Left colon (tissue), 2 donors: ENCODE measurements at places on chromosomes 2 and 18. TPM values are rescaled to one million over a fixed set of nuclear protein-coding genes. Genes with fewer than 3 reads are reported as not detected.
A peak's percentile ranks its signal among the peaks of the same experiment; 100 is the strongest.

DPP4 gene
- 14.7 TPM for total RNA-seq

DNA sequence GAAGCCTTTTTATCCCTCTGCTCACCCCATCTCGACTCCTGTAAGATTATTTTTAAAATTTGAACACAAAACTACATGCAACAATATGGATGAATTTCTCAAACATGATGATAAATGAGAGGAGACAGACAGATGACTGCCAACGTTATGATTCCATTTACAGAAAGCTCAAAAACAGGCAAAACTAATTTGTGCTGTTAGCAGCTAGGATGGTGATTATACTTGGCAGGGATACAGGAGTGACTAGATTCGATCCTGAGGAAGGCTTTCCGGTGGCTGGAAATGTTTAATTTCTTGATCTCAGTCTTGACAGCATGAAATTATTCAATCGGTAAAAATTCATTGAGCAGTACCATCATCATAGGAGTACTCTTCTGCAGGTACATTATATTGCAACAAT, 163.4 kb upstream of the SH3BP4 start:
- DNase-seq = no peak

GRCh38 chr2:45404807-45405297, 206.2 kb downstream of the SRBD1 start:
- DNase-seq = no peak

UGT1A8 gene
- 19.3 TPM for total RNA-seq

- no peak for DNase-seq
Measured at GRCh38 chr2:71347517-71347916, 15.9 kb downstream of the ZNF638 start.

WDSUB1 gene
- 8.1 TPM for total RNA-seq

CD8B gene
- 1.3 TPM for total RNA-seq

MC4R gene
- not detected for total RNA-seq

CDK15 gene
- 1.4 TPM for total RNA-seq

DNA sequence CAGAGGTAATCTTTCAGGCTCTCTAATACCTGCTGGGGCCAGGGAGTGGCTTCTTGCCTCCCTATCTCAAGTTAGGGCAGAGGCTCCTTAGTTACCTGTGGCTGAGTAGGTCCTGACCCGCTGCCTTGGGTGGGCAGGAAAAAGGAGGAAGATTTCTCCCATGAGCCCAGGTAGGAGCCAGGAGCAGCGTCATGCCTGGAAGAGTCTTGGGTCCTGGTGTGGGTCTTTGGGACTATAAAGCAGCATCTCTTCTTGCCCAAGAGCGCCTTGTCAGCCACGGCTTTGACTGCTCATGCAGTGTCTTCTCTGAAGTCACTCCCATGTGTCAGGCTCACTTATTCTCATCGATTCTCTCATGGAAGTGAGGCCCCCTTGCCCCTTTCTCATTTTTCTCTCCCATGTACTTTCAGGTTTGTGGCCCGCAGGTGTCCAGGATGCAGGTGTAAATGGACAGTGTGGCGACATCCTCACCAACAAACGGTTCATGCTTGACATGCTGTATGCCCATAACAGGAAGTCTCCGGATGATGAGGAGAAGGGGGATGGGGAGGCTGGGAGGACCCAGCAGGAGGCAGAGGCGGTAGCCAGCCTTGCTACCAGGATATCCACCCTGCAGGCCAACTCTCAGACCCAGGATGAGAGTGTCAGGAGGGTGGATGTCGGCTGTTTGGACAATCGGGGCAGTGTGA, 111.2 kb downstream of the TPGS2 start:
- DNase-seq = no peak

DNA sequence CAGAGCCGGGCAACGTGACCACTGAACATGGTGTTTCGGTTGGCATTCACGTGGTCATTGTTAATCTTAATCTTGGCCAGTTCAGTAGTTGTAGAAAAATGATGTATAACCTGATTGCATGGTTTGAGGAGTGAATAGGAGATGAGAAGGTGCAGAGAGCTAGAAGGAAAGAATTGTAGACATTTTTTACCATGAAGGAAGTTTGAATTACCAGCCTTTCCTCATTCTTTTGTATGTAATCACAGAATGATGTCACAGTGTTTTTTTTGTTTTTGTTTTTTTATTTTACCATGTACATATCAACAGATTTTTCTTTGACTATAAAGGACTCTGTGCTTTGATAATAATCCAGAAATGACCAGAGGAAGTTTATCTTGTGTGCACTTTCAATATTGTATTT, 126.3 kb downstream of the LTBP1 start:
- DNase-seq = no peak

- DNase-seq = peak; percentile 48
Measured at GRCh38 chr18:48230467-48231113, 178.6 kb downstream of the ZBTB7C start.

DNA sequence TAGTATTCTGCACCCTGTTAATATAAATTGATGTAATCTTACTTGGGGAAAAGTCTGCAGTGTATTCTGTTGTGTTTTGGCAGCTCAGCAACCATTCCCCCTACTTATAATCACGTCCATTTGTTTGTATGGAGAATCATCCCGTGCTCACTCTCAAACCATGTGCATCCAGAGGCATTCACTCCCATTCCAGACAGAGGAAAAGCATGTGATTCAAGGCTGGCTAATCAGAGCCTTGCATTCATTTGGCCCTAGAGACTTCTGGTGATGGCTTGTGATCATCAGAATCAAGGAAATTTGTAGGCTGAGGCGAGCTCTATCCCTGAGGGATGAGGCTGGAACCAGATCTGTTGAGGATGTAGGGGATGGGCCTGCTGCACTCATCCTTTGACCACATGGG, 5.1 kb upstream of the WIPF1 start:
- no peak for DNase-seq

DNA sequence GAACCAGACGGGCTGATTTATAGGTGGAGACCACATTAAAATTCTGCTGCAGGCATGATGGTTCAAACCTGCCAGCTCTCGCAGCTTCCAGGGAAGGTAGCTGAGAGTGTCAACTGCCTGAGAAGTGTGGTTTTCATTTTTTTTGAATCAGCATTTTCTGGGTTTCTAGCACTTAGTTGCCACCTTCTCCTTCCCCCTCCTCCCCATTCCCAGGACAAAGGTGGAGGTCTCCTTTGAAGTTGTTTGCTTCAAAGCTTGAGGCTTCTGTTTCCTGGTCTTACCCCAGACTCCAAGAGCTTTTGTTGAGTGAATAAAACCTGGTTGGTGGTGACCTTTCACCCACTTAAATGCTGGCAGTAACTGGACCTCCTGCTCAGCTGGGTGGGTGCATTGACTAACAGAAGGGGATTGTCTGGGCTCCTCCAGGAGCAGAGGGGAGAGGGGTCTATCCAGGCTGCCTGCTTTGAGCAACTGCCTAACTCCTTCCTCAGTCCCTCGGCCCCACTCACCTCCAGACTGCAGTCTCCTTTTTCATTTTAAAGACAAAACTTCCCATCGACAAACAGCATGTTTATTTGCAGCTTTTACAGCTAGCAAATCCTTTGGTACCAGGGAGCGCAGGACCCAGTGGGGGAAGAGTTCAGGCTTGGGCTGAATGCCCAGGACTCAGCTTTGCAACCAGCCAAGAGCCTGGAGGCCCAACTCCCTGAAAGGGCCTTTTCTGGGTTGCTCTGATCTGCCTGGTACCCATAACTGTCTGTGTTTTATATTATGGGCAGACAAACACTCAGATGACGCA, 3.5 kb downstream of the RHOB start:
- DNase-seq = peak; percentile 82

GRCh38 chr18:66682855-66683322, 79.0 kb upstream of the CDH19 start:
- no peak for DNase-seq

DNA sequence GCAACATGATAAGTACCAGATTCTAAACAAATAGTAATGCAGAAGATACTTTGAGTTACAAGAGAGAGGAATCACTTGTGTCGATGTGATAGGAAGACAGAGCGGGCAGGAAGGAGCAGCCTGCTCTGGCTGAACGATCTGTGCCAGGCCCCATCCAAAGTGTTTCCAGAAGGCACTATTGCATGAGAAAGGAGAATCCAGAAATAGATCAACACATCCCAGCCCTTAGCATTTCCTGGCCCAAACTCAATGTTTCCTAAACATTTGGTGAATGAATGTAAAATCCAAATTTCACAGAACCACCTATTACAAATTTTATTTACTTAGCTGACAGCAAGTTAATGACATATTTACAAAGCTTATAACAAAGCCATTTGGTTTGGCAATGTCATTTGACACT, 257.2 kb downstream of the TXNL1 start:
- no peak for DNase-seq

GRCh38 chr18:5287854-5288253, 7.7 kb downstream of the ZBTB14 start:
- no peak for DNase-seq

CAD gene
- total RNA-seq = 23.7 TPM

GRCh38 chr2:100814453-100814852, 5.5 kb upstream of the NPAS2 start:
- peak; percentile 82 for DNase-seq

DPY30 gene
- total RNA-seq = 50.8 TPM

STK16 gene
- total RNA-seq = 41.9 TPM

DSG4 gene
- total RNA-seq = 0.11 TPM

GRCh38 chr2:145360129-145360790, 840.3 kb upstream of the ZEB2 start:
- DNase-seq = no peak

DNA sequence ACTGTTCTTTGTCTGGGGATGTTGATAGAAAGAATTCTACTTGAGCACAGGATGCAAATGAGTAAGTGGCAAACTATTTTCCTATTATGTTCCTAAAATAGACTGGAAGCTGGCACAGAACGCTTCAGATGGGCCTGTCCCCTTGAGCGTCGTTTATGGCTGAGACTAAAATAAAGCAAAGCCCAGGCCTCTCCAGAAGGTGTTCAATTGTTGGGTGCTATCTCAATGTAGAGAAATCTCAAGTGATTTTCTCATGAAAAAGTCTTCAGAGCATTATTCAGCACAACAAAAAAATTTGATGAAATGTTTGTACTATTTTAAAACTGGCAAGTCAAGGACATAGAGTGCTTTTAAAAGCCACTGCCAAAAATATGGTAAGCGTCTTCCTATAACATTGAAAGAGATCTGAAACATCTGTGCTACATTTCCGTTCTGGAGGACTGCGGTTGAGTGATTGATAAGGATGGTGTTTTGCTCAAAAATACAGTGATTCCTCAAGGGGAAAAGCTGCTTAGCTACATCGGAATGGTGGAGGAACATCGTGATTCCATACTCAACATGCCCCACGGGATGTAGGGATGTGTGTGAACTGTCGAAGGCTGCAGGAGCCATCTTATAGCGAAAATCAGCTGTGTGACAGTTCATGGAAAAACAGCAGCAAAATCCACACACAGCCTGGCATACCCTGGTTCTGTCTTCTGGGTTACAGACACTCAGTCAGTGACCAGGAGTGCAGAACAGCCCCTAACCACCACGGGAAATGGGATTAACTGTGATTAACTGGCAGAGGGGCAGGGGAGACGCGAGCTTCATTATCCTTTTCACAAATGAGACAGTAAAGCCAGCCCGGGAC, 10.4 kb upstream of the LRRFIP1 start:
- DNase-seq = no peak

ABCA12 gene
- 0.06 TPM for total RNA-seq

GRB14 gene
- 1.6 TPM for total RNA-seq

- no peak for DNase-seq
Measured at GRCh38 chr2:145845207-145845894, 1325.4 kb upstream of the ZEB2 start.

DNA sequence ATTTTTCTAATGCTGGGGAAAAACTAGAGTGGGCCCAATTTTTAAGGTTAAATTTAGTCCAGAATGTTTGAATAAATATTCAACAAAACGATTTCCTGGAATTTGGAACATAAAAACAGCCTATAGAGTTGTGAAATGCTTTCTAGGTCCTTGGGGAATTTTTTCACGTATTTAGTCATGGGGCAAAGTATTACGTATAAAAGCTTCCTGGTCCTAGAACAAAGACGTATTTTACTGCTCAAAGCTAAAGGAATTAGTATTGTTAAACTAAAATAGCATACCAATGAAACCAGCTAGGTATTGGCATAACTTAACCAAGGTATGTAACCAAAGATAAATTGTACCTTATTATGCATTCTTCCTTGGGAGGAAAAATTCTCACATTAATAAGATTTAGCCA, 1.6 kb downstream of the SESTD1 start:
- DNase-seq = no peak

DNA sequence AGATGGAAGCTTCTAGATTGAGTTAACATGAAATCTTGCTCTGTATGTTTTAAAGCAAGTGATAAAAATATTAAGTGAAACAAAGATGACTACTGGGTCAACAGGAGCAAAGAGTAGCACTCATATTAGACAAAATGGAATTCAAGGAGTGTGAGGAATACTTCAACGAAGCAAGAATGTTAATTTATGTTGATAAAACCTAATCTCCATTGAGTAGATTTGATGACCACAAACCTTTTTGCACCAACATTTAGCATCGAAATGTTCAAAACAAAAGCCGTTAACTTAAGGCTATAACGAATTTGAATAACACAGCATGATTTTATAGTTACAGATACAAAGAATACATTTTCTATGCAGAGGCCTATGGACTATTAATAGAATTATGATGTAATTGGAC, 35.7 kb downstream of the MRPS9 start:
- DNase-seq = no peak

ACVR1C gene
- total RNA-seq = 15.7 TPM

MYO3B gene
- total RNA-seq = 0.09 TPM

GRCh38 chr2:128217671-128218070, 101.0 kb downstream of the HS6ST1 start:
- no peak for DNase-seq

DNA sequence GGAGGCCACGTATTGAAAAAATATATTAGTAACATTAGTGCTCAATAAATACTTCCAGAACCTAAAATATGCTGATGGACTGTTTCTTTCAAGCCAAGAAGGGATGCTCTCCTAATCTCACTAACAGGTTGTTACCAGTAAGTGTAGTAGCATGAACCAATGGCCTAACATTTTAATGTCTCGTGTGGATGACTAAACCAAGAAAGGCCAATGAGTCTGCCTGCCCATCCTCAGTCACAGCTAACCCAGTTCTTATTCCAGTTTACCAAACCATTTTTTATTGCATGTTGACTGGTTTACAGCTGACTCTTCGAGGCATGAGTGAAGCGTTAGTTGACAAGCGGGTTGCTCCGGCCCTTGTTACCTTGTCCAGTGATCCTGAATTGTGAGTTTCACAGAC, 45.1 kb upstream of the TNFRSF11A start:
- no peak for DNase-seq

ARHGAP25 gene
- total RNA-seq = 3.7 TPM

DNA sequence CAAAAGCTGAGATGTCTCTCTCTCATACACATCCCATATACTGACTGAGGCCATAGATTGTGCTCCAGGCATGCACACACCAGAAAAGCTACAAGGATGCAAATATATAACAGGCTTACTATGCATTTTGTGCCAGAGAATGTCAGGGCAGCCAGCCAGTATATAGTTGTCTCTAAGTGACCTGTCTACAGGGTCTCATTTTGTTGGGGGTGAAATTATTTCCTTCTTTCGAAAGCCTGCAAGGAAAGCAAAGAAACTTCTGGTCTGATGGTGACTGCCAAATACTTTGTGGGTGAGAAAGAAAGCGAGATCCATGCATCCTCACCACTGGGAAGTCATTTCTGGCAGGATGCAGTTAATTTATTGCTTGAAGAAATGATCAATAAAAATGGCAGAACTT, 70.2 kb downstream of the CDCA7 start:
- no peak for DNase-seq

ITGA4 gene
- total RNA-seq = 12.0 TPM
